Activated T-cell treated with anti-CD3 and anti-CD28 coated beads, Interleukin-2, amount 50 U/mL, for 48 hours (primary cell): ENCODE measurements at places on chromosomes 6 and 20.

DNA sequence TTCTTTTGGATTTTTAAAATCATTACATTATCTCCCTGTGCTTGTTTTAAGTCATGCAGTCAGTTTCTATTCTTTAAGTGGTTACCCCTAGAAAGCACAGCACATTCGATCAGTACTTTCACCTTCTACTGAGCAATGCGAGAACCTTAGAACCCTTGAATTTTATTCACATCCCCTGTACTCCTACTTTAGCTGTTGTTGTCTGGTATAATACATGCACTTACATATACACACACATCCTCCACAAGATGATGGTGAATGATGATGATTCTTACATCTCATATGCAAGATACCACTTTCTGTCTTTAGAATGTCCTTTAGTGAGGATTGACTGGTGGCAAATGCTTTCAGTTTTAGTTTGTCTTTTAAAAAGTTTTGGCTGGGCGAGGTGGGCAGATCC is 5.7 kb downstream of the CDC40 start:
- no peak for DNase-seq

DNA sequence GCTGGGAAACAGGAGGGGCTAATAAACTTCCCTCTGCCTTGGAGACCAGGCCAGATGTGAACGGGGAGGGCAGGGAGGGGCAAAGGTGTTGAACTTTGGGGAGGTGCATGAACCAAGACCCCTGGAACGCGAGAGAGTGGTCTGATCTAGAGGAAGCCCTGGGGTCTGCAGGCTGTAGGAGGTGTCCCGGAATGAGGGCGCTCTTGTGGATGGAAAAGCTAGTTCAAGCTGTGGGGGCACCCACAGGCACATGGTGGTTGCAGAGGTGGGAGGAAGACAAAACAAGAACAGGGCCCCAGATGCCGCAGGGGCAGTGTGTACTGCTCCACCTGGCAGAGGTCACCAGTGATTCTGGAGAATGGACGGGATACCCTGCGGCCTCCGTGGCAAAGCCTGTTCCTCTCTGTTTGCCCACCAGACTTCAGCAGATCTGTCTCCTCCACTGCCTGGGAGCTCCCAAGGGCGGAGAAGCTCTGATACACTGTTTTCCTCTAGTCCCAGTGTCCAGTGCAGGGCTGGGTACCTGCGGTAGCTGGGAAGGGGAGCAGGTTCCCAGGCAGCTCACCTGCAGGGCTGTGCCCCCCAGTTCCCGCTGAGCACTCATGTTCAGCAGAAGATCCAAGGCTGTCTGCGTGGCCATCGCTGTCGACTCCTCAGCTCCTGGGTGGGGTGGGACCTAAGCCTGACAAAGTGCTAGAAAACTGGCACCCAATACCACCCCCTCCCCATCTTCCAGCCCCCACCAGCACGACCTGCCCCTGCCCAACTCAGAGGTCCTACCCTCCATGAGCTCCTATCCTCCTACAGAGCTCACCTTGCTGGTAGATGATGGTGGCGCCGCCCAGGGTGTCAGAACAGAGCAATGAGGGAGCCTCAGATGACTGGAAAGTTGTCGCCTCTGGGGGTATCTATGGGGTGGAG is 14.7 kb downstream of the ZNF335 start:
- DNase-seq, result no peak

DNA sequence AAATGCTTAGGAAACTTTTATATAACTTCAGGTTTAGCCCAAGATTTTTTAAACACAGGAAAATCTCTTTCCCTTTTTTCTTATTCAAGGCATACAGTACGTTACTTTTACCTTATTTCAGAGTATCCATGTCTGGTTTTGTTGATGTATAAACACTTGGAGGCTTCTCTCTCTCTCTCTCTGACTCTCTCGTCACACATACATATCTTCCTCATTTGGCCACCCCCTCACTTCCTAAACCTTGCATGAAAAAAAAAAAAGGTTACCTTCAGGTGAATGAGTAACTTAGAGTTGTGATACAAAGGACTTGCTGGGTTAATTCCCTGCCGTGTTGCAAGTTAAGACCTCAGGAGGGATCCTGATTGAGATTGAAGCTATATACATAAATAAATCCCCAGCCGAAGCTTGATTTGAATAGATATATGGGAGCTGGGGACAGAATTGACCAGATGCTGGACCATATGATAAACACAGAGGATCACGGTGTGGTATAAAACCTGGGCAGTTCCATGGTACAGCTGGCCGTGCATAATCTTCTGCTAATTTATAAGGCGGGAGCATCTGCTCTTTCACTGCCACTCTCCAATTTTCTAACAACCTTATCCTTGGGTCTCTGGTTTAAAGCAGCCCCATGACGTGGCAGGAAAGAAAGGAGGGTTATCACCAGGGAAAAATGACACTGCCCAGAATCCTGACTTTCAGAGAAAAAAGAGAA is 55.1 kb upstream of the IL20RA start:
- no peak for DNase-seq

DNA sequence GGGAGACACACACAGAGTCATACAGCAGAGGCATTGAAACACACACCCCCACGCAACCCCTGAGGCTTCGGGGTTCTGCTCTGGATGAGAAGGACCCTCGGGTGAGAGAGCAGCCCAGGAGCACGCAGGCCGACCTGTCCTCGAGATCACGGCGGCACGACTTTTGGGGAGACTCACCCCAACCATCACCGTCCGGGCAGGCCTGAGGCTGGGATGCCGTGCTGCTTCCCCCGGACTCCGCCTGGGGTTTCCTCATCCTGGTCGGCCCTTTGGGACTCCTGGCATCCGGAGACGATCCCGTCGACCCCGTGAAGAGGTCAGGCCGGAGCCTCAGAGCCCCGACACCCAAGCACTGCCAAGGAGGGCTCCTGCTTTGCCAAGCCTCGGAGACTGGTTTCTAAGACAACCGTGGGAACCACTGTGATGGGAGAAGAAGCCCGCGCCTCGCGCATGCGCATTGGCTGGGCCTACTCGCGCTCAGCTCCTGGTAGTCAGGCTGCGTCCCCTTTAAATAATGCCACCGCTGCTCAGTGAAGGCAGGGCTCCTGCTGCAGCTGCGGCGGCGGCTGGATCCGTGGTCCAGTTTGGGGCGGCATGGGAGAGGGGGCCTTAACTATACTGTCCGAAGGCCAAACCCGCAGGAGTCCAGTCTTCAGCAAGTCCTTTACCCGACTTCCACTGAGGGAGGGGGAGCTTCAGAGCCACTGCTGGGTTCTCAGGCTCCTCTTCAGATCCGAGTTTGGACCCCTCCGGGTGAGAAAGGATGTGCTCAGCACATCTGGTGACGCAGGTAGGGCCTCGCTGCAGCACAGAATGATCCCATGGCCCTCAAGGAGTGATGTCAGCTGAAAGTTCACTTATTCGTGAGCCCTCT is 171.4 kb upstream of the ZNF337 start:
- DNase-seq, result peak; percentile 81

DNA sequence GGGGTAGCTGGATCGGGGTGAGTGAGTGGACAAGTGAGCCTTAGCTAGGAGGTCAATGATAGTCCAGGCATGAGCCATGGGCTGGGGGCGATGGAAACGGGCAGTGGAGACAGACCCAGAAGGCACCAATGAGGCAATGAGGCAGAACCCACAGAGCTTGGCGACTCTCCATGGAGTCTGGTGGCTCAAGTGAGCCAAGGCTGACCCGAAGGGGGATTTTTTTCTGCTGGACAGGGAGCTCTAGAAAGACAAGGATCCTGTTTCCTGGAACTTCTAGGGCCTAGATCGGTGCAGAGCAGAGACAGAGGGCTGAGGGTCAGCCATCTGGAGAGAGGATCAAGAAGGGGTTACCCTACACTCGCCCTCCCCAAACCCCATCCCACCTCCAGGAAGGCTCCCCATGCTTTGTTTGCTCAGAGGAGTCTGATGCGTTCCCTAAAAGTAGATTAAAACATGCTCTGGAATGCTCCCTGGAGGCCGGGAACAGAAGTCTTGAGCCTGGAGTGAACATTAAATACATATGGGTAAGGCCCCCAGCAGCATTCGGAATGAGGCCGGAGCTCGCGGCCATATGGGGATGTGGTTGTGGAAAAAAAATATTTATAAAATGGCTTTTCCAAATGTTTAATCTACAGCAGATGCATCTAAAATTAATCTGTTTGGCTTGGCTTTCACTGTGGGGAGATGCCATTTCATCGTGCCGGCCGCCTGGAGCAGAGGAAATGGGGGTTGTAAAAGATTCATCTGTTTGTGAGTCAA is 237.8 kb upstream of the PMEPA1 start:
- DNase-seq, result no peak

GRCh38 chr6:23176883-23177282 is 607.5 kb downstream of the HDGFL1 start:
- DNase-seq, result no peak
